ENCODE measurements at places on chromosomes 4 and X. TPM values are rescaled to one million over a fixed set of nuclear protein-coding genes. Genes with fewer than 3 reads are reported as not detected.

DNA sequence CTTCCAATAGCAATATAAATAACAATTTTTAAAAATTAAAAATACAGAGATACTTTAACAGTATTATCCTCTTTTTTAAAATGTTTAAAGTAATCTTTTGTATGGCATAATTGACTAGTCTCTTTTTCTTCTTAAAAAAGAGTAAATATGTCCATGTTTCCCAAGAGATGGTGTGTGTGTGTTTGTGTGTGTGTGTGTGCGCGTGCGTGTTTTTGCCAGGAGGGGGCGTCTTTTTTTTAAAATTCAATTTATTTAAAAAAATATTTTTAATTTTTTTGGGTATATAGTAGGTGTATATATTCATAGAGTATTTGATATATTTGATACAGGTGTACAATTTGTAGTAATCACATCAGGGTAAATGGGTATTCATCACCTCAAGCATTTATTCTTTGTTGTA, 1073.7 kb downstream of the PCDH7 start:
- DNase-seq, result no peak

PAGE4 gene
- total RNA-seq, result not detected

NLRP2B gene
- total RNA-seq, result not detected

GRCh38 chrX:124737771-124738170, 391.4 kb downstream of the SH2D1A start:
- no peak for DNase-seq

FGFR3 gene
- total RNA-seq, result 1.6 TPM

MAML3 gene
- total RNA-seq, result 8.0 TPM

PLRG1 gene
- 151 TPM for total RNA-seq

DNA sequence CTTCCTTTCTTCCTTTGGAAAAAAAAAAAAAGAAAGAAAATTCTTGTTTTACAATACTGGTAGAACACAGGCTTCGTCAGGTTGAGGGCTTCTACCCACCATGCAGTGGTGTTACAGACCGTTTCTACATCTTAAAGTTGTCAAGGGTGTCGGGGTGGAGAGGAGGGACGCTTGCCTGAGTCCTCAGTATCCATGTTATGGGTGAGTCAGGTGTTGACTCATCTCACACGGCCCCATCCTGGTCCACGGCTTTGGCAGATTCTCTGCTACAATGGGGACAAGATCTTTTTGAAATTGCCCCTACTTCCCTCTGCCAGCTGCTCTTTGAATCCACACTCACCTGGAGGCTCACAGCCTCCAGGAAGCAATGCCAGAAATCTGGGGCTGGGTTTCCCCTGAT, 310.3 kb upstream of the ZFP42 start:
- DNase-seq, result peak; percentile 40

PGAM4 gene
- 1.4 TPM for total RNA-seq

FRYL gene
- 34.5 TPM for total RNA-seq

DNA sequence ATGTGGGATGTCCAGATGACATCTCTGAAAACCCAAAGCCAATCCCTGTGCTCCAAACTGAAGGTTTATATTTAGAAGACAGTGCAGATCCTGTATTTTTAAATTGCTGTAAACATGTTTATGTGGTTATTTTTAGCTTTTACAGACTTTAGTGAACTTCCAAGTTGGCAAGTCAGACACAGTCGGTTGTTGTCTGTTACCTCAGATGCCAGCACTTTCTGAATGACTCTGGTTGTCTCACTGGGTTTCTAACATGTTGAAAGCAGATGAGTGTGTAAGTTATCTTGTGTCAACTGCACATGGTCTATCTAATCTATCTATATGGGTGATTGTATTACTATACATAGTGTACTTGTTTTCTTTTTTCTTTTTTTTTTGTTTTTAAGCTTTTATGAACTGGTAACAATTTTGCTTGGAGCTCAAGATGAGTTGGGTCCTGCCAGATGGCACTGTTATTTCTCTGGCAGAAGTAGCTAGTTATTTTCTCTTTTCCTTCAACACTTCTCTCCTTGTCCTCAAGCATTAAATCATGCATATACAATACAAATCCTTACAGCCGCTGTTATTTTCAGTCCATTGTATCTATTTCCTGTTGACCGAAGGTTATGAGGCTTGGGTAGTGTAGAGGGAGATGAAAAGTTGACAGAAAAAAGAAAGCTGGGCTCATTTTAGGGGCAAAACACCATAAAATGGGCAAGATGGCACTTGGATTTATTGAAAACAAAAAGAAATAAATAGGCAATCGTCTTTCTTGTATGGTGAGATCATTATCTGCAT, 66.3 kb downstream of the GAB1 start:
- DNase-seq, result no peak

PRRG1 gene
- 13.7 TPM for total RNA-seq

DACH2 gene
- not detected for total RNA-seq

GAGE1 gene
- total RNA-seq, result 40.0 TPM

DNA sequence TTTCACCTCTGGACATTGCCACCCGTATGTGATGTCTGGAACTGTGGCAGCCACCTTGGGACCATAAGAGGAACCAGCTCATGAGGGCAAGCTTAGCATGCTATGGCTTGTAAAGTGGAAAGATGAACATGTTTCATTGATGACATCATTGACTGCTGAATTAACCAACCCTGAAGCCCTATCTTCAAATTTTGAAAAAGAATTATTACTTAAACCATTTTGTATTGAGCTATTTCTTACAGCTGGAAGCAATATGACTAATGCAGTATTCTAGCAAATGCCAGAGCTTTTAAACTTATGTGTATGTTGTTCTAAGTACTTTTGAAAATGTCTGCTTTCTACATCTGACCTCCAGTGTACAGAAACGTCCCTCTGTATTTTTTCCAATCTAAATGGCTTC, 18.1 kb downstream of the GUCY2F start:
- no peak for DNase-seq

BEND4 gene
- total RNA-seq, result 1.2 TPM

- DNase-seq, result no peak
These were observed 185.3 kb upstream of the TAPT1 start for GRCh38 chr4:16411501-16412085.

DNA sequence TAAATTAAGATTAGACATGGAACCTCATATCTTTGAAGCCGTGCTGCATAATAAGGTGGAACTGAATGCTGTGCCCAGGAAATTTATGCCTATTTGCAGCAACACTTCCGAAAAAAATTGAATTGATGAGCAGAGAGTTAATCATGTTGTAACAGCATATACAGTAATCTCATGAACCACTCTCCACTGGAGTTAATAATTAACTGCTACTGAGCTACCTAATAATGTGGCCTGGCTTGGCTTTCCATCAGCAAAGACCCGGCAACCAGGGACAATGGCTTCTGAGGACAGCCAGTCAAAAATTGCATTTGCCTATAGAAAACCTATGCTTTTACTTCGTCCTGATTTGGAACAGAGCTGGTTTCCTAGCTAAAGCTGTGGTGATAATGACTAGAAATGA, 63.8 kb upstream of the GATB start:
- no peak for DNase-seq

- DNase-seq, result no peak
These were observed 51.5 kb upstream of the TRIM2 start for GRCh38 chr4:153152501-153153338.

DNA sequence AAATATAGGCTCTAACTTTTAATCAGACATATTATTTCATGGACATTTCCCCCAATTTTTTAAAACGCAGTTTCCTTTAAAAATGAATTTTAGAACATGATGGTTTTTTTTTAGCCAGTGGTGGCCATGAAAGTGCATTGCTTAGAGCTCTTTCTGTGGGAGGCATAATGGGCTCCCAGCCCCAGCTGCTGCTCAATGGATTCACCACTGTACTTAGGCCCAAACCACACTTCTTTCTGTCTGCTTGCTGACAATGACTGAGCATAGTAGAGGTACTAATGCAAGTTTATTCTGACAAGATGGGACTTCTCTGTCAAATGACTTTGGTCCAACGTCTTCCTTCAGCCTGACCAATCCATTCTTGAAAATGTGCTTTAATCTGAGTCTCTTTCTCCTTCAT, 400.2 kb upstream of the GRIA3 start:
- DNase-seq, result no peak

- DNase-seq, result no peak
These were observed 212.6 kb upstream of the JADE1 start for GRCh38 chr4:128596853-128597252.

DNA sequence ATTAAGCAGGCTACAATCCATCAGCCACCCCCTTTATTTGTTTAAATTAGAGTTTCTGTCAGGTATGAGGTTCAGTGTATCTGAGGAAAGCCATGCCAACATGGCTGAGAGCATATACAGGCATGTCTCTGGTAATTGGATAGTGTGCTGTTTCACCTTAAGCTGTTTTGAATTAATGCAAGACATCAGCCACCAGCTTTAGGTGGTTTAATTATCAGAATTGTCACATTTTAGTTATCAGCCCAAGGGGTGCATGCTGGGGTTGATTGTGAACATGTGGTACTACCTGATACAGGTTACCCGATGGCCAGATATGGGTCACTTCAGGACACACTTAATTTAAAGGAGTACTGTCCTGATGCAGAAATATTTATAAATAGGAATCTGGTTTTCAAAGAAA, 353.2 kb upstream of the TENM3 start:
- DNase-seq, result no peak

DNA sequence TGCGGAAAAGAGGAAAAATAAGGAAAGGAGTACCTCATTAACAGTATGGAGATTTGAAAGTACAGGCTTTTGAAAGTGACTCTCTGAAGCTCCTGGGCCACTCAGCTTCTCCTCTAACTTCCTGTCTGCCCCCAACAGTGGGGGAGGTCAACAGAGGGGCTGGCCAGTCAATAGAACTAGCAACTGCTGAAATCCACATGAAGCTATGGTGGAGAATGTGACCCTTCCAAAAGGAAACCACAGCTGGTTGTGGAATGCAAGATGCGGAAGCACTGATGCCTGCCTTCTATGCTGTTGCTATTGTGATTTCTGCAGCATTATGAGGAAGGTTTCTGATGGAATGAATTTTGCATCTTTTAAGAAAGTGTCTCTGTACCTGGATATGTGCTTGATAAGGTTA, 2.4 kb downstream of the CORIN start:
- DNase-seq, result peak; percentile 11
